ENCODE measurements at places on chromosomes 12 and 14. TPM values are rescaled to one million over a fixed set of nuclear protein-coding genes. Genes with fewer than 3 reads are reported as not detected.
A peak's percentile ranks its signal among the peaks of the same experiment; 100 is the strongest.

DNA sequence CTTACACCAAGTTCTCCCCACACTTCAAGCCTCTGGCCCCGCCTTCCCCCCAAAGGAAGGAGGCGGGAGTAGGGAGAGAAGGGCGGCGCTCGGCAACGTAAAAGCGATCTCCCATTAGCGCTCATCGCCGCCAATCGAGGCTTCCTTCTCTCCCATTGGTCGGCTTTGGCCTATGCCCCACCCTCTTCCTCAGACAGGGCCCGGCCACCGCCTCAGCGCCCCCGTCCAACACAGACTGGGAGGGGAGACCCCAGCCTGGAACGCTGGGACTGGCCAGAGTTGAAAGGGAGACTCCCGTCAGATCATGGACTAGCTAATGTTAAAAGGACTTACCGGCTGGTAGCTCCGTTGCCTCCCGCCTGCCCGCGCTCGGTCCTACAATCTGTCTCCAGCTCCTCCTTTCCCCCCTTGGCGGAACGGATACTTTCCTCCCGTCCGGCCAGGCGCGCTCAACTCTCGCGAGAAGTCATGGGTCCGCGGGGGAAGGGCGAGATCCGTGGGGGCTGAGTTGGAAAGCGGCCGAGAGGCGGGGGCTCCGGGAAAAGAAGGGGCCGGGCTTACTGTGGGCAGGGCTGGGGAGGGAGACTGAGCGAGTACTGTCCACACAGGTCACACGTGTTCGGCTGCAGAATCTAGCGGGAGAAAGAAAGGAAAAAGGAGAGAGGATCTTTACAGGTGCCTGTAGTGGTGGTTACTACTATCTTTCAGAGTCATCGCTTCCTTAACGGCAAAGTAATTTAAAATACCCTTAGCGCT lies at the start of gene ATF7:
Gene ATF7, minus strand, starts transcription at position 437 of the 756 bp plus-strand sequence. CDS start 25,382 bp downstream, outside the sequence.
- peak; percentile 84 for DNase-seq

RASAL1 gene
- polyA plus RNA-seq: not detected

TPPP2 gene
- not detected for polyA plus RNA-seq

- DNase-seq: no peak
Observed at GRCh38 chr12:128977441-128977840, 124.2 kb downstream of the GLT1D1 start.

ERP29 gene
- polyA plus RNA-seq: 138 TPM

RNFT2 gene
- polyA plus RNA-seq: 1.2 TPM

DNA sequence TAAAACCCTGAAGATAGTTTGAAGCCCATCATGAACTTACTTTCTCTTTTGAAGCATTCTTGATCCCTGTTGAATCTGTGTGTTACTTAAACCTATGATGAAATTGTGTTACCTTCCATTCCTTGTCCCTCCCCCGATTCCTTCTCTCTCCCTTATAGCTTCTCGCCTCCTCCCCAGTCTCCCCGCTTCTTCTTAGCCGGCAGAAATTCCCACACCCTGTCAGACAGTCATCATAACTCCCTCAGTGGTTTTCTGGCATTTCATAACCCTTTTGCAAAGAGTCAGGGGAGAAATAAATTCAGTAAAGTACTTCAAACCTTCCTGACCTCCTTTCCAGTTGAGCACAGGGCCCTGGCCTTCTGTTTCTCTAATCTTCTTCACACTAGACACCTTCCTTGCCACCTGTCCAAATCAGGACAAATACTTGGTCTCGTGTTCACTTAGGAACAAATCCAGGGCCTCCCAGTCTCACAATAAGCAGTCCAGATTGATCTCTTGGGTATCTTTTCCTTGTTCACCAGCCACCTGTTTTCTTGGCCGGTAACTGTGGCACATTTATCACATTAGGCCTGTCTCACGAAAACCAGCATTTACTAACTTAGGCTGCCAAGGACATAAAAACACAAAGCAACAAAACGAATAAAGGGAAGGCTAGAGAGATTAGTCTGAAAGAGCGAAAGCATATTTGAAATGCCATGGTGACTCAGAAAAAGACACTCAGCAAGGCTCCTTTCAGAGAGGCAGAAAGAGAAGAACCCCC lies 355.9 kb downstream of the TMTC2 start:
- peak; percentile 18 for DNase-seq

LRRK2 gene
- polyA plus RNA-seq: 1.5 TPM

STAC3 gene
- polyA plus RNA-seq: 0.12 TPM

- DNase-seq: no peak
Observed at GRCh38 chr12:116043659-116044535, 233.6 kb downstream of the MED13L start.

ALDH2 gene
- 44.5 TPM for polyA plus RNA-seq

LRRC43 gene
- polyA plus RNA-seq: 0.71 TPM

GRCh38 chr12:45725631-45726602 lies 3.6 kb upstream of the ARID2 start:
- no peak for DNase-seq

DNA sequence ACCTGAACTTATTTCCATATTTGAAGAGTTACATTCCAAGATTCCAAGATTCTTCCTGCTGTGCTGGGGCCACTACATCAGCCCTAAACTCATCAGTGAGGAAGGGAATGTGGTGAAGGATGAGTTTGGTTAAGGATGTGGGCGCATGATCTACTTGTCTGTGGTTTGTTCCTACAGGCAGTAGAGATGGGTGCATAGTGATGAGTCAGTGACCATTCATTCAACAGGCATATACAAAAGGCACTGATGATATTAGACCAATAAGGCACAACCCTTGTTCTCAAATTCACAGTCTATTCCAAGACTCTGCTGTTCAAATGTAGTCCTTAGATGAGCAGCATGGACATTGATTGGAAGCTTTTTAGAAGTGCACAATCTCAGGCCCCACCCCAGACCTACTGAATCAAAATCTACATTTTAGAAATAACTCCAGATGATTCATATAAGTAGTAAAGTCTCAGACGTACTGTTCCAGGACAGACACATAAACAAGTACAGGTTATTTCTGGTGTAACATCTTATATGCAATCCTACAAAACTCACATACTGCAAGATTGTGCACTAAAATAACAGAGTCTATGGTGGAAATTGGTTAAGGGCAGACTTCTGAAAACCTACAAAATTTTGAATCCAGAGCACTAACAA lies 47.7 kb upstream of the MAP3K9 start:
- DNase-seq: peak; percentile 78

- no peak for DNase-seq
Observed at GRCh38 chr12:91922674-91923073, 223.0 kb downstream of the BTG1 start.

DNA sequence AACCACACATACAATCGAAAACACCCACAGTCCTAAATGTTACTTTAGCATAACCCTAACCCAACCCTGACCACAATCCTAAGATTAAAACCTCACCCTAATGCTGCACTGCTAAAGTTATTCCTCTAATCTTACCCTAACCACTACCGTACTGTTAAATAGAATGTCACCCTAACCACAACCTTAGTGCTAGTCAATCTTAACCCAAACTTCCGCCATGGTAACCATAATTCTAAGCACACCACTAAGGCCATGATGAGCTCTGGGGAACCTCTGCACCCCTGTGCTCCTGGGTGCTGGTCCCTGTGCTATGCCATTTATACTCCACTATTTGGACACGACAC lies 38.0 kb downstream of the LTBP2 start:
- no peak for DNase-seq

- DNase-seq: no peak
Observed at GRCh38 chr12:75823475-75823874, 208.1 kb downstream of the PHLDA1 start.

- DNase-seq: no peak
Observed at GRCh38 chr12:109741286-109741969, 27.8 kb downstream of the FAM222A start.

DNA sequence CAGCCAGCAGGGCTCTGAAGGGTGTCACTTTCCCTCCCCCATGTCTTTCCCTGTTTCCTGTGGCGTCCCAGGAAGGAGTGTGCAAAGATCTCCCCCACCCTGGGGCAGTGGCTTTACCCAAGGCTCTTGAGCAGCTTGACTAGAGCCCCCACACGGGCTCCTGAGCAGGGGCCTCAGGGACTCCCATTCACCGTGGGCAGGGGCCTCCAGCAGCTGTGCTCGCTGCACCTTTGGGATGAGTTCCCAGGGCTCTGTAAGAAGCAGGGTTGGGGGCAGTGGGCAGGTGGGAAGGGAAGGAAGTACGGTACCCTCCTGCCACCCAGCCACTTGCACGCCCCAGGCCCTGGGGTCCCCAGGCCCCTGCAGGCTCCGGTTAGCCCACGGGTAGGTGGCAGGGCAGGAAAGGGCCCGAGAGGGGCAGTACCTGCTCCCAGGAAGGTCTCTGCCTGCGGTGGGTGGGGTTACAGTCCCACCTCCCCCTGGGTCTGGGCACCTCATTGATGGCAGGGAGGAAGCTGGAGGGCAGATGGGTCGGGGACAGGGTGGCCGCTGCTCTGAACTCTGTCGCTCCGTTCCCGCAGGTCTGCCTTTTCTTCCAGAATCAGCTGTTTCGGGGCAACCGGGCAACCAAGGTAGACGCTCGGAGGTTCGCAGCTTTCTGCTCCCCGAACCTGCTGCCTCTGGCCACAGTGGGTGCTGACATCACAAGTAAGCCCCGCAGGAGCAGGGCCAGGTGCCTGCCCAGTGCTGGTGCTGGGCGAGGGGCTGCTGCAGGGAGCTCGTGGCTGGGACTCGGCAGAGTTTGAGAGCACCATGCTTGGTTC lies 13.0 kb downstream of the ASPG start:
- no peak for DNase-seq

DNA sequence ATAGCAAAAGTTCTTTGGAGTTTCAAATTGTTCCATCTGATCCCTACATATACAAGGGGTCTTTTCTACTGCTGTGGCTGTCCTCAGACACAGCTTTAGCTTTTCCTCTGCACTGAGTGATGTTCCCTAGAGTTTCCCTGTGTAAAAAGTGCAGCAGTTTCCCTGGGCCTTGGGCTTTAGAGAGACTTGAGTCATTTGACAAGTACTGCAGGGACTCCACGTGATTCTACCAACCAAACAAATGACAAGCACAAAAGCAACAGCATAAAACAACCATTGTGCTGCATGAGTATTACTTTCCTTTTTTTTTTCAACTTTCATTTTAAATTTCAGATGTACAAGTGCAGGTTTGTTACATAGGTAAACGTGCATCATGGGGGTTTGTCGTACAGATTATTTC lies 272.8 kb downstream of the PDZRN4 start:
- DNase-seq: no peak

DNA sequence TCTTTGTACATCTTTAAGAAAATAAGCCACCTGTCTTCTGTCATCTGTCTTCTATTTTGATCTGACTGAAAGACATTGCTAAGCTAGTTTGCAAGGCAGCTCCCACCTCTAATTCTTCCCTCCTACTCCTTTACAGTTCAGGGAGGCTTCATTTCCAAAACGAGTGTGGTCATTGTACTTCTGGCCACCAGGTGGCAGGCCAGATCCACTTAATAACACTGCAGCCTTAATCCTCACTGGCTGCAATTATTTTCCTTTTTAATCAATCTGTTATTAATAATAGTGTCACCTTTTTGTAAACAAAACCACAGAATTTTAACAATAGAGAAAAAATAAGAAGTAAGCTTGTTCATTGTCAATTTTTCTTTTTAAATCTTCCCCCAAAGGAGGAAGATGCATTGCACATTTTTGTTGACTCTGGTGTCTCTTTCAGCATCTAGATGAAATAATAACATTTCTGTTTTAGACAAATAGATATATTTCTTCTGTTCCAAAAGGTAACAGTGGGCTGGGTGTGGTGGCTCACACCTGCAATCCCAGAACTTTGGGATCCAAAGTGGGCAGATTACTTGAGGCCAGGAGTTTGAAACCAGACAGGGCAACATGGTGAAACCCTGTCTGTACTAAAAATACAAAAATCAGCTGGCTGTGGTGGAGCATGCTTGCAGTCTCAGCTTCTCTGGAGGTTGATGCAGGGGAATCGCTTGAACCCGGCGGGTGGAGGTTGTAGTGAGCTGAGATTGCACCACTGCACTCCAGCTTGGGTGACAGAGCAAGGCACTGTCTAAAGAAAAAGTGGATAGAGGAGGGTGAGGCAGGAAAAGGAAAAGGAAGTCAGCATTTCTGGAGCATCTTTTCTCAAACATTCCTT lies 23.3 kb downstream of the GABARAPL1 start:
- no peak for DNase-seq

- DNase-seq: no peak
Observed at GRCh38 chr12:57888409-57889157, 42.1 kb upstream of the CTDSP2 start.

DNA sequence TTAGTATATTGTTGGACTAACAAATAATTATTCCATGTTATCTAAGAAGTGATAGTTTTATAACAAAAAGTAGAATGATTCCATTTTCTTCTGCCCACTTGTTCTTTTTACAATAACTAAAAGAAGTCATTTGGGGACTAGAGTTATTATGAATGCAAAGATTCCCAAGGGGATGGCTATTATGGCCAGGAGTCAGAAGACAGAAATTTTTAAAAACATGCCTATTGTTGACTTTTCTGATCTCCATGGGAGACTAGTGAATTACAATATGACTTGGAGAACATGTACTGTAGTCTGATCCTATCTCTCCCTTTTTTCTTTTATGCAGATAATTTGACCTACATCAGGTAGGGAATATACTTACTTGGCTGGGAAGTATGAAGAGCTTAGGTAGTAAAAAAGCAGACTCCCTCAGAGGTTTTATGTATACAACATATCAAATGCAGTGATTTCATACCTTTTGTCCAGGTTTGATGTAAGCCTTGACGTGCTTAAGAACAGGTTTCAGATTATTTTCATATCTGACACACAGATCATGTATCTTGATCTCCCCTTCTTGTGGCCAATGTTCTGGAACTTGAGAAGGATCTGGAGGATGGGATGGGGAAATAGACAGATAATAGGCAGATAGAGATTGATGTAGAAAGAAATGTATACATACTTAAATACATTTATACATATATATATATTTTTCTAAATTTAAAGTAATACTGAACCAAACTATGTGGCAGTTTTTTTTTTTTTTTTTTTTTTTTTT lies 41.0 kb upstream of the KCNJ8 start:
- DNase-seq: no peak

DNA sequence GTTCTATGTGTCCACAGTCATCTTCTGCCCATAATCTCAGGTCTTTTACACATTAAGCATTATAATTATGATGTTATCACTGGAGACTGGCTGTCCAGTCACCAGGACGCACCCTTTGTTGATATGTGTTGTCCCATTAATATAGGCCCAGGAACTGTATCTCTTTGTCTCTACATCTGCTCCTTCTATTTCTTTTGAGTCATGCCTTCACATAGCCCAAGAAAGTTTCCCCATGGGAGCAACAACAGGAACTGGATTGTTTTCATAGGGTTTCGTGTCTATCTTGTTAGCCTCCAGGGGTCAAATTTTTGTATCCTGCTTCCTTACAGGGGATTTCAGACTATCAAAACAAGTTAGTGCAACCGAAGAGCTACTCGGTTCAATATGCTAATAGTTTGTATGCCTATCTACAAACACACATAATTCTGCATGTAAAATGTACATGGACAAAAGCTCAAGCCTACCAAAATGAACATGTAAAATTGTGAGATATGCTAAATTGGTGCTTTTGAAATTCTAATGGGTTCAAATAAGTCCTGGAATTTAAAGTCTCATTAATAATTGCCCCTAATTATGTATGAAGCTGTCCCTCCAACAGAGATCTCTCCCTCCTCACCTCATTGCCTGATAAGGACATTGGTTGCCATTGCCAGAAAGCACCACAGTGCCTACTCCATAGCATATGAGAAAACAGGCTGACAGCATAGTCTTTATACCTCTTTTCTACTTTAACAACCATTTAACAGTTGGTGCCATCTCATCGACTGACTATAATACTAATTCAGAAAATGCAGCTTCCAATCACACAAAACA lies 99.8 kb upstream of the DIO2 start:
- DNase-seq: no peak
